Activated CD8-positive, alpha-beta T cell treated with anti-CD3 and anti-CD28 coated beads for 36 hours (primary cell): ENCODE measurements at places on chromosomes 3 and 15. TPM values are rescaled to one million over a fixed set of nuclear protein-coding genes. Genes with fewer than 3 reads are reported as not detected.

GRCh38 chr15:81331600-81331999 is 7.7 kb upstream of the STARD5 start:
- no peak overlapping the region for H3K27ac ChIP-seq
- H3K27me3 ChIP-seq, result no peaks in the 10 kb centered on the region
- DNase-seq, result no peak
- no peaks in the 10 kb centered on the region for H3K36me3 ChIP-seq
- no peak overlapping the region for H3K4me3 ChIP-seq
- peaks cover 18% of the 10 kb centered on the region for H3K4me1 ChIP-seq

GRCh38 chr3:154795582-154795981 is 284.5 kb upstream of the MME start:
- no peak for DNase-seq
- H3K4me3 ChIP-seq, result no peak overlapping the region
- no peaks in the 10 kb centered on the region for H3K36me3 ChIP-seq
- no peaks in the 10 kb centered on the region for H3K4me1 ChIP-seq

DNA sequence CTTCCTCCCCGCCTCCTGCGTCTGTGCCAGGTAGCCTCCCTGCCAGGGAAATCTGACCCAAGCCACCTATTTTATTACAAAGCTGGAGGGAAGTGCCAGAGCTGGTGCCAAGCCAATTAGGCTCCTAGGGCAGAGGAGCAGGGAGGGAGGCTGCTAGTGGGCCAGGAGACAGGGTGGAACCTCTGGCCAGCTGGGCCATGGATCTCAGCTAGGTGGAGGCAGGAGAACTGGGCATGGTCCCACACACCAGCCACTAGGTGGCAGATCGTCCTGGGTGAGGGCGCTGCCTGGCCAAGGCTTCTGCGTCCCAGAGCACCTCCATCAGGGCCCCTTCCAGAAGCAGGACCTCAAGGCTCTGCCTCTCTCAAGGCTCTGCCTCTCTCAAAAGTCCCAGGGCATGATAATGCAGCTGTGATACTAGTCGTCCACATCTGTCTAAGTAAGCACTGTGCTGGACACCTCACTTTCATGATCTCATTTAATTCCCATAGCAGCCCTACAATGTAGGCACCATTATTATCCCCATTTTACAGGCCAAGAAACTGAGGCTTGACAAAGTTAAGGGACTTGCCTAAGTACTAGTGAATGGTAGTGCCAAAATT is 4.5 kb upstream of the RFT1 start:
- no peak overlapping the region for H3K27ac ChIP-seq

Gene LEKR1
- 0.40 TPM for total RNA-seq

Gene PLA2G4F
- total RNA-seq, result not detected
